ENCODE measurements at places on chromosomes 6 and 20.

- no peak for DNase-seq
Observed at GRCh38 chr6:24187965-24188577, 62.1 kb downstream of the NRSN1 start.

DNA sequence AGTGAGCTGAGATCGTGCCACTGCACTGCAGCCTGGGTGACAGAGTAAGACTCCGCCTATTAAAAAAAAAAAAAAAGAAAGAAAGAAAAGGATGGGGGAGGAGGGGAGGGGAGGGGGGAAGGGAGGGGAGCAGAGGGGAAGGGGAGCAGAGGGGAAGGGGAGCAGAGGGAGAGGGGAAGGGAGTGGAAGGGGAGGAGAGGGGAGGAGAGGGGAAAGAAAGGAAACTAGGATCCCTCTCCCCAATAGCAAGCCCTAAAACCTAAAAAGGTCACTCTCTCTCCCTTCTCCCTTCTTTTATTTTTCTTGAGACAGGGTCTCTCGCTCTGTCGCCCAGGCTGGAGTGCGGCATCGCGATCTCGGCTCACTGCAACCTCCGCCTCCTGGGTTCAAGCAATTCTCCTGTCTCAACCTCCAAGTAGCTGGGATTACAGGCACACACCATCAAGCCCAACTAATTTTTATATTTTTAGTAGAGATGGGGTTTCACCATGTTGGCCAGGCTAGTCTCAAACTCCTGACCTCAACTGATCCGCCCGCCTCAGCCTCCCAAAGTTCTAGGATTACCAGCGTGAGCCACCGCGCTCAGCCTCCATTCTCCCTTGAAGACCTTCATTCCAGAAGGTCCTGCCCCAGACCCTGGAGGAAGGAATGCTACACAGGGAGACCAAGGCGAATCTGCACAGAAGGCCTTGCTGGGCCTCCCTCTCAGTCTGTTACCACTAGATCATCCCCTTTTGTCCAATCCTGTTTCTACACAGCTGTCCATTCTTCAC is 45.8 kb upstream of the PIM1 start:
- DNase-seq: no peak

DNA sequence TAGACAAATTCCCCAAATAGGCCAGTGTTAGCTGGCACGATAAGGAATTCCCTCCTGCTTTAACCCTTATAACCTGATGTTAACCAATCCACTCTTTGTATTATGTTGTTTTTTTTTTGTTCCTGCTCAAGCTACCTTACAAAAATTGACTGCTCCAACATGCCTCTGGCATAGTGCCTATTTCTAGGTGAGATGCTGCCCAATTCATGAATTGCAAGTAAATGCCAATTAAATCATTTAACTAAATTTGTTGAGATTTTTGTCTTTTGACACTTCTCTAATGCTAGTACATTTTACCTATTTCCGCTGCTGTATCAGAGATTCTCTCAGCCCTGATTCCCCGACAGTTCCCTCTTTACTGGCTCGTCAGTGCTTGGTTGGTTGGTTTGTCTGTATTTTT is 66.5 kb downstream of the HECA start:
- DNase-seq: no peak

DNA sequence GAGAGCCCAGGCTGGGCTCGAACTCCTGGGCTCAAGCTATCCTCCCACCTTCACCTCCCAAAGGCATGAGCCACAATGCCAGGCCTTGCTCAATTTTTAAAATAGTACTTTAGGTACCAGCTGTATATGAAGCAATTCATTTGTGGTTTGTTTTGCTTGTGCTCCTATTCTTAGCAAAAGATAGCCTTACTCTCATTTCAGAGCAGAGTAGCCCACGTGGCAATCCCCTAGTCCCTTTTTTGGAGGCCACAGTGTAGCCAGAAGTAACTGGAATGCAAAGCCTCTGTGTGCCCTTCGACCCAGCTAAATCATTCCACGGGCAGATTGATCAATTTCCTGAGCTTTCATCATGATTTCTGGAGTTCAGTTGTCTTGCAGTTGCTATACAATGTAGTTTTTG is 372.2 kb downstream of the NRN1 start:
- DNase-seq: no peak

- DNase-seq: no peak
Observed at GRCh38 chr6:123276546-123276980, 280.5 kb downstream of the CLVS2 start.

DNA sequence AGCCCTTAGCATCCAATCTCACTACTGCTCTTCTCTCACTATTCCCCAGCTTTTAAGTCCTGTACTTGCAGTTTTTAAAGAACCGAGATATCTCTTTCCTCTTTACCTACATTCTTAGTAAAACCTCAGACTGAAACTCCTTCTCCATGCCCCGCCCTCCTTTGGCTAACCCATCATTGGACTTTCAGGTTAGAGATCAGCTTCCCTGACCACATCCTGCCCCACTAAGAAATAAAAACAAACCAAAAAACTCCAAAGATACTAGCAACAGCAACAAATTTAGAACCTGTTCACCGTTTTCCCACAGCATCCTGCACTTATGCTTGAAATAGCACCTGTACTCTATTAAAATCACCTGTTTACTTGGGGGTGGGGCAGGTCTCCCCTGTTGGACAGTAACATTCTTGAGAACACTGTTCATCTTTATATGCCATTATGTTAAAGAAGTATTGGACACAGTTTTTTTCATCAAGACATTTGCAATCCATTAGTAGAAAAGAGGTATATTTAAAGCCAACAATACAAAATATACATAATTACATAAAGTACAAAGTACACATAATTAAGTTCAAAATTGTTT is 16.3 kb upstream of the SMAP1 start:
- DNase-seq: no peak

GRCh38 chr20:54172532-54172855 is 1.3 kb downstream of the CYP24A1 start:
- no peak for DNase-seq

GRCh38 chr6:90656325-90656724 is 69.5 kb upstream of the MAP3K7 start:
- no peak for DNase-seq

- DNase-seq: no peak
Observed at GRCh38 chr6:124132256-124132655, 328.6 kb downstream of the NKAIN2 start.

DNA sequence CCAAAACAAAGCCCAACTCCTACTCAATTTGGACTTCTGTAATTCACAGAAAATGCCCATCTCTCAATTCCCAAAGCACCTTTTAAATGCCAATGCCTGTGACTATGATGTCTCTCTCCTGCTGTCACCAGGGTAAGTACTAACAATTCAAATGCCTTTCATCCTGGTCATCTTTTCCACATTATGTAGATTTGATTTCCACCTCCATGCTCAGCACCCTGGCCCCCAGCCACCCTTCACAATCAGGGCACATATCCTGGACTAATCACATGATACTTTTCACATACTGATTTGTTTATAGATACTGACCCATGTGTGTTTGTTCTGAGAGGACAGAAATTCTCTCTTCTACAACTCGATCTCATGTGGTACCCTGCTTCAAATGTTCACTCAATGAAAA is 236.3 kb downstream of the PTPRK start:
- DNase-seq: no peak

- DNase-seq: no peak
Observed at GRCh38 chr6:90383196-90383822, 86.7 kb upstream of the BACH2 start.

DNA sequence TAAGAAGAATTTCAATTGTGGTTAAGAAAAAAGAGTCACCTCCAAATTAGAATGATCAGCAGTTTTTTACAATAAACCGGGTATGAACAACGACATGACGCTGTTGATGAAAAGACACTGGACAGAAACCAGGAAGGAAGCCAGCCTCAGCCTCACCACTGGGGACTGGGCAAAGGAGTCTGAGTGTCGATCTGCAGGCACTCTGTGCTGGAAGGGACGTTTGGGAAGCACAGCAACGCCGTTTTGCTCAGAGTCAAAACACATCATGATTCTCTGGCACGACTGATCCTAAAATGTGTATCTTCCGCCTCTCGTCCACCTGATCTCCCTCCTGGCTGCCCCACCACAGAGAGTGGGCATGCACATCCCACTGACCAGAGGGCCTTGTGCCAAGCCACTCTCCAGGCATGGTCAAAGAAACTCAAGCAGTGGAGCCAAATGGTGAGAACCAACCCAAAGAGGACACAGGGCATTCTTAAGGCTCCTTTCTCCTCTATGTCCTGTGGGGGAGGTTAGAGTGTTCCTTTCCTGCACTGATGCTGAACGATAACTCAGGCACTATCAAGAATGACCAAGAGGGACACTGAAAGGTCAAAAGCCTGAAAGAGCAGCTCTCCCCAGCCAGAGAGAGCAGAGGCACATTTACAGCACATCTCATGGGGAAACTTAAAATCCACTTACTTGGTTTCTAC is 68.8 kb downstream of the AGPAT4 start:
- DNase-seq: no peak

DNA sequence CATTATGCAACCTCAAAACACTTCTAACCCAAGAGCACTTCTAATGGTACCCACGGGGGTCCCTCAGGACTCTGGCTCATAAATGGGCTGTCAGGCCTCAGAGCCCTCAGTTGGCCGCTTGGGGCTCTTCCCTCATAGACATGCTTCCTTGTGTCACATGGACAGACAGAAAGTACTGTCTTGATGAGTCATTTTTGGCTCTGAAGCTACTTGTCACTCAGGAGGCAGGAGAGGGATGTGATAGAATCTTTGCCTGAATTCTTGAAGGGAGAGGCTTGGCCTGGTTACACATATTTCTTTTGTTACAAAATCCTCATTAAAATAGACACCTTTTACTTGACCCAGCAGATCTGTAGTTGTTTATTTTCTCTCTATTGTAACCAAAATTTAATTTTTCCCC is 15.1 kb upstream of the EDN1 start:
- DNase-seq: no peak

GRCh38 chr20:58755766-58756449 is 63.3 kb downstream of the NPEPL1 start:
- no peak for DNase-seq

DNA sequence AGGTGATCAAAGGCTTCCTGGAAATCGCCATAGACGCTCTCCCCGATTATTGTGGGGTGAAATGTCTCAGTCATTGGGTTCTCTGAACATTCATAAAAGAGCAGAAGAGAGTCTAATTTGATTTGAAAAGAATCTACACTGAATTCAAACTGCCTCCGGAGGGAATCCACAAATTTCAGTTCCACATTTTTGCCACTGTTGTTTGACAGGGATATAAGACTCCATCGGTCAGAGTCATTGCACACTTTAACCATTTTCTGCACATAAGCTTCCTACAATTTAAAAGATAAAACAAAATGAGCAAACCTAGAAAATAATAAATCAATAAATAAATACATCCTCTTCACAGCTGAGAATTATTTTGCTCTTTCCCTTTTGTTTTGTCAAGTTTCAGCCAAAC is 2.3 kb downstream of the TENT5A start:
- no peak for DNase-seq

- DNase-seq: no peak
Observed at GRCh38 chr20:2688041-2688591, 4.5 kb upstream of the EBF4 start.

DNA sequence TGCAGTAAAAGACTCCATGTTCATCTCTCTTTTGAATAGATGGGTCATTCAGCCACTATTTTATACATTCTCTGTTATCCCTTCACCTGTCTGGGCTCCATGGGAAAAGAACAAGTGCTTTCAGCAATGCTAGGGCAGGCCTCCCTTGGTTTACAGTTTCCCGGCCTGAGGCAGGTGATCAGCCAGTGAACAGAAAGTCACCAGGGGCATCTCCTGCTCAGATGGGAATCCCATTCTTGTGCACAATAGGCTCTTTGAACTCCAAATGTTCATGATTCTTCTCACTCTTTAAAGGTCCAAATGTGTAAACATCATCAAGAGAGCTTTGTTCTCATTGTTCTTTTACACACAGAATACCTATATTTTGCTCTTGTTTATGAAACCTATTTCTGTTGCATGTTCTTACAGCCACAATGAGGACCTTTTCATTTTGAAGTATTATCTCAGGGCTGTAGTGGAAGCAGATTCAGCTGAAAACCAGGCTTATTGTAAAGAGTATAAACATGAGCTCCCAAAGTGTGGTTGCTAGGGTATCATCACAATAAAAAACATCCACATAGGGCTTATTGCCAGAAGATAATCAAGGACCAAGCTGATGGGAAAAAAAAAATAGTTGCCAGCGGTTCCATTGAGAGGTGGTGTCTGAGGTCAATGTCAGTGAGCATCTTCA is 267.1 kb upstream of the SGK1 start:
- DNase-seq: no peak

GRCh38 chr6:148271711-148272439 is 70.8 kb upstream of the SASH1 start:
- DNase-seq: no peak

DNA sequence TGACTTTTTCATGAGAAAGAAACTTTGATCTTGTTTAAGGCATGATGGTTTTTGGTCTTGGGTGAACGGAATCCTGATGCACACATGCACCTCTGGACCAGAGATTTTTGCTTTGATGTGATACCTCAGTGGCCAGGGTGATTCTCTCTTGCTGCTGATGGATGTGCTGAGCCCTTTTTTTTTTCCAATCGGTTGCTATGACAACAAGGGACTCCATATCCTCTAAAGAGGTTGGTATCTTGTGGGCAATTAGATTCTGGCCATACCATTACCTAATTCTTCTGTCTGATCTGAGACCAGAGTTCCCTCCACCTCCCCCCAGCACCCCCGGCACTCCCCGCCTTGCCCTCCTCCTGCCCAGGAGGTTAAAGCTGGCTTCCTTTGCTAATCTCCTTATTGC is 24.9 kb downstream of the PDYN start:
- no peak for DNase-seq

Measured in LoVo (cell line).